SJSA1 (cell line): ENCODE measurements at places on chromosomes 4 and X.

DNA sequence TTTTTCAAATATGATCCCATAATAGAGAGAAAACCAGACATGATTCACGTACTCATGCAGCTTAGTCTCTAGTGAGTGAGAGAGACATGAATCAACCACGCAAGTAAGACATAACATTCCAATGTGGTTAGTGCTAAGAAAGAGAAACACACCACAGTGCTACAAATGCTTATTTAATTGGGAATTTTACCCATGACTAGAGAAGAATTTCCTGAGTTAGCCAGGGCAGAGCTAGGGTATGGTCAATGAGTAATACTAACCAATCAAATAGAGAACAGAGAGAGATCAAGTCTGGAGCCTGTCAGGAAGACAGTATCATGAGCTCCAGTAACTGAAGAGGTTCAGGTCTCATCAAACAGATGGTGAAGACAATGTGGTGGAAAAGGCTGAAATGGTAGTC is 495.2 kb downstream of the PDGFC start:
- DNase-seq: peak; percentile 91

- DNase-seq: no peak
Observed at GRCh38 chrX:133897593-133898163, 87.7 kb downstream of the GPC3 start.

- DNase-seq: no peak
Observed at GRCh38 chr4:153495480-153496193, 29.5 kb downstream of the TMEM131L start.

GRCh38 chr4:101280866-101281600 is 66.3 kb downstream of the PPP3CA start:
- no peak for DNase-seq

DNA sequence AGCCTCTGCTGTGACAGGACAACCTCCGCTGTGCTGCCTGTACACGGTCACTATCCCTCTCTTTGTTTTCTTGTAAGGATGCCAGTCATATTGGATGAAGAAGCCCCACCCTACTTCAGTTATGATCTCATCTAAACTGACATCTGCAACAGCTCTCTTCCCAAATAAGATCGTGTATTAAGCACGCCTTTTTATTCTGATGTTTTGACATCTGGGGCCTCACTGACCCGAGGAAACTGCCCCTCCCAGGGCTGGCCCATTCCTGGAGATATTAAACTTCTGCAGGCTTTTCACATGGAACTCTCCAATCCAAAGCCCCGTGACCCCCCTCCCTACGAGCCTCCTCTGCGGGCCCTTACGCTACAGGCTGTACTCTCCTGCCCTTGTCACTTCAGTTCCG is 232.0 kb downstream of the ARHGAP10 start:
- DNase-seq: no peak
